Effector memory CD4-positive, alpha-beta T cell (primary cell): ENCODE measurements at places on chromosomes 7 and 10.
A peak's percentile ranks its signal among the peaks of the same experiment; 100 is the strongest.

- DNase-seq = no peak
Observed at GRCh38 chr10:31041011-31041410, 9.3 kb upstream of the ZNF438 start.

DNA sequence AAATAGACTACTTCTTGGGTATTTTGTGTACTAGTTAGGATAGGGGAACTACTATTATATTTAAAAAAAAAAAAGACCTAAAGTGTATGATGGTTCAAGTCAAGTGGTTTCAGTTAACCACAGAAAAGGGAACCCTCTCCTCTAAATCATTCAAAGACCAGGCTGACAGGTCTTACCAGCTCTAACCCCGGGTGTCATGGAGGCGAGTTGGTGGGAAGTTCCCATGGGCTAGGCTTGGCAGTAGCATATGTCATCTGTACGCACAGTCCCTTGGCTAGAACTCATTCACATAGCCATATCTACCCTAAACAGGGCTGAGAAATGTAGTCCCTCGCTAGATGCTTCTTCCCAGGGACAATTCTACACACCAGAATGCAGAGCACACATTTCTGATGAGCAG lies 37.7 kb upstream of the KCNMA1 start:
- DNase-seq = no peak

DNA sequence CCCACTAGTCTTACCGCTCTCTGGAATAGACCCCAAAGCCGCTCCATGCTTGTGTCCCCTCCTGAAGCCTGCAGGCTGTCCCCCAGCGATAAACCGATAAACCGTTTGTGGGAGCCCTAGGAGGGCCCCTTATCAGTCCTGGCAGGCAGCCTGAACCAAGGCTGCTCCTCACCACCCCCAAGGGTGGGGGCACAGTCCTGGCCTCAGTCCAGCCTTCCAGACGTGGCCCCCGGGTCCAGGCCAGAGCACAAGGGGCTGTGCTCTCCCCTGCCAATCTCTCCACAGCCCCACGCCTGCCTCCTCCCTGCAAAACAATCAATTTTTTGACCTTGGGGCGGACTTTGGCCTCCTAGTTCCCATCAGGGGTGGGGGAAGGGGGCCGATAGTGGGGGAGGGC lies at the start of gene TFR2:
Gene TFR2, minus strand, starts transcription at position 90 of the 397 bp plus-strand sequence. Its CDS starts 43 bp downstream, at position 47.
- no peak for DNase-seq

- no peak for DNase-seq
Observed at GRCh38 chr7:108488768-108489538, 32.7 kb upstream of the NRCAM start.

GRCh38 chr10:110073896-110074295 lies 66.1 kb downstream of the ADD3 start:
- DNase-seq = no peak

GRCh38 chr10:61733358-61733940 lies 70.7 kb downstream of the CABCOCO1 start:
- DNase-seq = no peak

- no peak for DNase-seq
Observed at GRCh38 chr10:88253-88652, 39.2 kb upstream of the TUBB8 start.

- DNase-seq = no peak
Observed at GRCh38 chr10:91759581-91759986, 38.6 kb upstream of the TNKS2 start.

DNA sequence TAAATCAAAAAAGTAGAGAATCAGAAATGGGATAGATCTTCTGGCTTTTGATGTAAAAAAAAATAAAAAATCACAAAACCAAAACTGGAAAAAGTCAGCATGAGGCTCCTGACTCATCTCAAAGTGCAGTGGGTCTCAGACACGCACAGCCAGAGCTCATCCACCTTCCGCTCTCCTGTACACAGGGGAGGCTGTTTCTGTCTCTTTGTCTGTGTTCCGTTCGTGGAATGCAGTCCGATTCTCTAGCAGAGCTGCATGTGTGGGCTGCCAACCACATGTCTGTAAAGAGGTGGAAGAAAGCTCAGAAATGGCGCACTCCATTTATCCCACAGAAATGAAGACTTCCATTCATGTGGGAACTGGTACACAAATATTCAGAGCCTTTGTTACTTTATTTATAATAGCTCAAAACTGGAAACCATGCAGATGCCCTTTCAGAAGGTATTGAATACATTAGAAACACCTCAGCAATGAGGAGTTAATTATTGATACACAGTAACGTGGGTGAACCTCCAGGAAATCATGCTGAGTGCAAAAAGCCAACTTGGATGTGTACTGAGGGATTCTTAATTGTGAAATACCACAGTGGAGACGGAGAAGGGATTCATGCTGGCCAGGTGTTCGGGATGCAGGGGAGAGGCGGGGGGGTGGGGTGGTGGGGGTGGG lies 123.3 kb downstream of the TRRAP start:
- no peak for DNase-seq

- no peak for DNase-seq
Observed at GRCh38 chr7:123823898-123824753, 20.8 kb upstream of the HYAL4 start.

DNA sequence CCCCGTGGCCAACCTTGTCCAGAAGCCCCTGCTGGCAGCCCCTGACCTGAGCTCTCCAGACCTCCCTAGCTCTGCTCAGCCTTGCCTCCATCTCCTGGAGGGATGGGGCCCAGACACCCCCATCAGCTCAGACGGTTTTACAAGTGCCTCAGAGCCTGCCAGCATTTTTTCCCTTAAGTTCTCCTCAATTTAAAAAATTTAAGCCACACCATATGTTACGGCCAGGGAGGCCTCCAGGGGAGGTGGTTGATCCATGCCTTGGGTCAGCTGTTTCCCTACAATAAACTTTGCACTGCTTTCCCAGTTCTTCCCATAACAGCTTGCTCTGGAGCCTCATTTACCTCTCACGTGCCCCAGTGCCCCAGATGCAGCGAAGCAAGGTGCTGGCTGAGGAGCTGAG lies 143.5 kb downstream of the RGS10 start:
- no peak for DNase-seq

- no peak for DNase-seq
Observed at GRCh38 chr10:91617072-91617609, 15.7 kb downstream of the PPP1R3C start.

DNA sequence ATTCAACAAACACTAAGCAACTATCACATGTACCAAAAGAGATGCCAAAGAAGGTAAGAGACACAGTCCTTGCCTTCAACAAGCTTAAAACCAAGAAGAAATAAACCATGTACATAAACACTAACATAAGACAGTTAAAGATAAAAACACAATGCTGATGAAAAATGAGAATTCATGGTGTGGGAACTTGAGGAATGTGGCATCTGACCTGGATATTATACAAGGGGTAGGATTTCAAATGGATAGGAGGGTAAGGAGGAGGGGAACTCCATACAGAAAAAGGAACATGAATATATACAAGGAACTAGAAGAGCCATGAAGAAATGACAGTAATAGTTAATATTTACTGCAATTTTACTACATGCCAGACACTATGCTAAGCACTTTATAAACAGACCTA lies 11.0 kb downstream of the HIBADH start:
- no peak for DNase-seq

DNA sequence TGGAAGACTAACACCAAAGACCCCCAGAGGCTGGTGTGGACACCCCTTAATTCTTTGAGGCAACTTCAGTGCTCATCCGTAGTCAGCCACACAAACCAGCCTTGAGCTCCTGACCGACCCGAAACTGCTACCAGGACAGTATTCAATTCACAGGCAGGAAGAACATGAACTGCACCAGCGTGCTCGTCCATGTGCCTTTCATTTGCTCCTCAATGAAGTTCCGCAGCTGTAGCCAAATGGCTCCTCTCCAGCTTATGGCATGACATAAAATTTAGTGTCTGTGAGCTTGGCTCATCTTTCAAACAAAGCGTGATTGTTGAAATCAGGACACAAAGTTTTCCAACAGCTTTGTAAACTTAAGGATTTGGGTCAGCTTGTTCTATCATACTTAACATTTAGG lies 144.1 kb upstream of the FAM171A1 start:
- no peak for DNase-seq

DNA sequence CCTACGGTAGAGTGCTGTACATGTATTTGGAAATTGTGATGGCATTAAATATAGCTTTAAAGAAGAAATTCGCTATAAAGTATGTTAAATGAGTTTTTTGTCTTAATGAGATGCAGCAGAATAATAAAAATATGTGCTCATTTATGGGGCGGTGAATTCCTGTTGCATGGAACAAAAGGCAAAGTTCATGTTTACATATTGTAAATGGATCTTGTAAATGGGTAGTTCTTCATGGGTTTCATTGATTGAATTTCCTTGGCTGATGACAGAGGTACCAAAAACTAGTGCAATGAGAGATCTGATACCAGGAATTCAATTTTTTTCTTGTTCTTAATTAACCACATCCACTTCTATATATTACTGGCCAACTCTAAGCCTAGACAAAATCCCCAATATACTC lies 284.2 kb downstream of the SUGCT start:
- DNase-seq = no peak

DNA sequence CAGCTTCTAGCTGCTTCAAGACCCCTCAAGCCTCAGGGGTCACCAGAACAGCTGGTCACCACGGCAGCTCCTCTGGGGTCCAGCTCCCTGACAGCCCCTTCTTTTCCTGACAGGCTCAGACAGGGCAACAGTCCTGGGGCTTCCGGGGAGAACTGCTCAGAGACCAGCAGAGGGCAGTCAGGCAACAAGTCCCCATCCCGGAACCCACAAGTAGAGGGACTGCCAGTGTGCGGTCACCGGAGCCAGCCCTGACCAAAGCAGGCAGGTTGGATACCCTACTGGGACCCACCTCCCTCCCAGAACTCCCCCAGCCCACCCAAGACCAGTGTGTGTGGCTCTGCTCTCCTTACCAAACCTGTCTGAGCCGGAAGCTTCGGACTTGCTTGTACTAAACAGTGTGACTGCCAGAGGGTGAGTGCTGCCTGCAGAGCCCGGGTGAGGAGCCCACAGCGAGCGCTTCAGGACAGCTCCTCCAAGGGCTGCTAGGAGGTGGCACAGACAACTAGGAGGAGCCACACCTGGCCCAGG lies 40.3 kb downstream of the YKT6 start:
- peak; percentile 25 for DNase-seq

GRCh38 chr7:83957333-83957732 lies 237.3 kb downstream of the SEMA3A start:
- DNase-seq = no peak

DNA sequence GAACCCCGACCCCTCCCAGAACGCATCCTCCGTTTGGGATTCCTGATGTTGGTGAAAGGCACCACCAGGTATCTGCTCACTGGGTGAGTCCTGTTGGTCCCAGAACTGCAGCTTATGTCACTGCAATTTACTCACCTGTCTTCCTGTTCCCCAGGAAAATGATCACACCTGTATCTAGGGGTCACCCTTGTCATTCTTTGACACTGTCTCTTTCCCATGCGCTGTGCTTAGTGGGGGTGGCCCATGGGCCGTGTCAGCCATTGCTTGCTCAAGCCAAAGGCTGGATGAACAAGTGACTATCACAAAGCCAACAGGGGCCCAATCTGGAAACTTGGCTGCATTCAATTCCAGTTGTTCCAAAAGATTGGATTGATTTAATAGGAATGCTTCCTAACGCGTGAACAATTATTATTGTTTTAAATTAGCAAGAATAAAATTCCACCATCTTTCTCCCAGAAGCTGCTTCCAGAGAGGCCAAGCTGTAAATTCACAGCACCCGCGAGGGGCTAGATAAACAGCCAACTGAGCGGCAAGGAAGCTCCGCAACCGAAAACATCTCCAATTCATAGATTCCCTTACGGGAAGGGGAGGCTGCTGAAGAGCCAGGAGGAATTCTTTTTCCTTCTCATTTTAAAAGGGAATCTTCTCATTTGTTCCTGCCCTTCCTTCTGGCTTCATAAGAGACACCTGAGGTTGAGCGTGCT lies 134.8 kb upstream of the ZMIZ1 start:
- DNase-seq = no peak

DNA sequence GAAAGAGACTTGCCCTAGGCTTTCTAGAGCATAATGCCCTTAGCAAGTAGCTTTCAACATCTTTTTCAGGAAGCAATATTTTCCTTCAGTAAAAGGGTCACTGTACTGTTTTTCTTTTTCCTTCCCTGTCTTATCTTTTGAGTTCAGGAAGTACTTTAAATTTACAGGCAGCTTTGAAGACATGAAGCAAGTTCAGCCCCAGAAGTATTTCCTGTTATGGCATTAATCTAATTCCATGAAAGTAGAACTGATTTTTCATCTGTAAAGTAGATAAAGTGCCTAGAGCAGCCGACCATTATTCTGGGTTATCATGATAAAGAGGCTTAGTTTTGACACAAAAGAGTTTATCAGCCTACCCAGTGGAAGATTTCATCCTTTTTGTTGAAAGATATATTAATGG lies 288.2 kb downstream of the ADK start:
- no peak for DNase-seq
